ENCODE measurements at places on chromosomes 1 and 21.
A peak's percentile ranks its signal among the peaks of the same experiment; 100 is the strongest.

- no peak for DNase-seq
Observed at GRCh38 chr1:53182716-53183094, 13.9 kb upstream of the CPT2 start.

GRCh38 chr1:8767006-8767405, 50.4 kb downstream of the RERE start:
- no peak for DNase-seq

DNA sequence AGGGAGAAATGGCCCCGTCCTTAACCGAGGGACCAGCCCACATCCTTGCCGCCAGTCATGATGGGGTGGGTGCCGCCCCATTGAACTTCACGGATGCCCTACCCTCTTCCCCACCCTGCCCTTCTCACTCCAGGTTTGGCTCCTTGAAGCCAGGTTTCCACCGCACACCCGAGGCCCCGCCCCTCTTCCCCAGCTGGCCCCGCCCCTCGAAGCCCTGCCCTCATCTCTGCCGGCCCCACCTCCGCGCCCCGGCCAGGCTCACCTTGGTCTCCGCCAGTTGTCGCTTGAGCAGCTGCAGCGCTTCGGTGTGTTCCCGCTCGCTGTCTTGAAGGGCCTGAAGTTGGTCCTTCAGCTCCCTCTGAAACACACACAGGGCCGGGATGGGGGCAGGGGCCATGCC, 16.6 kb downstream of the TRIM62 start:
- no peak for DNase-seq

DNA sequence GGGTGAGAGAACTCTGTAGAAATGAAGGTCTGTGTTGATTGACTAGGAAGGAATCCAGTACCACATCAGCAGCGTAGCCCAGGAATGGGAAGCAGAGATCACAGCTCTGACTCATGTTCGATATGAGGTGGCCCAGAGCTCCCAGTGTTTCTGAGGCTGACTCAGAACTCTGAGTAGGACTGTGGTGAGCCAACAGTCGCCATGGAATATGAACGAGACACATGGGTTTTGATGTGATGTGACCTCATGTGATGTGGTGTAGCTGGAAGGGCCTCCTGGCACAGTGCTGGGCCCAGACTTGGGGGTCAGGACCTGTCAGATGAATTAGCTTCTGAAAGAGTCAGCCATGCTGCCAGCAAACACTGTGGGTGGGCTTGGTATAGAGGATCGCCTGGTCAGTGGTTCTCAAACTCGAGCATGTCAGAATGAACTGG, 237.0 kb downstream of the MRPL39 start:
- DNase-seq = peak; percentile 95

- no peak for DNase-seq
Observed at GRCh38 chr1:110890474-110891196, 17.7 kb downstream of the CD53 start.

DNA sequence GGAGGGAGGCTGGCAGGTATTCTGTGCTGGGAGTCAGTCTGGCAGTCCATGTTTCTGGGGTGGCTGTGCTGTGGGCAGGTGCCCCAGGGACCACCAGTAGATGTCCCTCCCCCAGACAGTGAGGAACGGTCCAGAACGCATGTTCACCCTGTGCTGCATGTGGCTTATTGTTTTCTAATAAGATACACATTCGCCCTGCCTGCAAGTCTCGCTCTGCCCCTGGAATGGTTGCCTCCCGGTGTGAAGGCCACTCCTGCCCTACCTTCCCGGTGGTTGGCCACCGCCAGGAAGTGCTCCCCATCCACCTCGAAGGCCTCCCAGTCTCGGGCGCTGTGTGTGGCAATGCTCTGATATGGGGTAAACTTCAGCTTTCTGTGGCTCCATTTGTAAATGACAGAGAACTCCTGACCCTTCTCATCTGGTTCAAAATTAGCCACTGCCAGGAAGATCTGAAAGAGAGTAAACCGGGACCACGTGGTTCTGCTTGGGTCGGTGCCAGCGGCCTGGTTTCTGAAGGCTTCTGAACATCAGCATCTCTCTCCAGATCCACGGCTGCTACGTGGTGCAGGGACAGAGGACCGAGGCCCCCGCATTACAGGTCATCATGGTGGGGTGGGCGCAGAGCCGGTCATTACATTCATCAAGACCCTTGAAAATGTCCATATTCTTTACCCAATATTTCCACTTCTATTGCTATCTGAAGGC, 14.5 kb downstream of the KRTAP10-1 start:
- no peak for DNase-seq

GRCh38 chr1:225866061-225866837, 15.9 kb downstream of the TMEM63A start:
- peak; percentile 75 for DNase-seq

DNA sequence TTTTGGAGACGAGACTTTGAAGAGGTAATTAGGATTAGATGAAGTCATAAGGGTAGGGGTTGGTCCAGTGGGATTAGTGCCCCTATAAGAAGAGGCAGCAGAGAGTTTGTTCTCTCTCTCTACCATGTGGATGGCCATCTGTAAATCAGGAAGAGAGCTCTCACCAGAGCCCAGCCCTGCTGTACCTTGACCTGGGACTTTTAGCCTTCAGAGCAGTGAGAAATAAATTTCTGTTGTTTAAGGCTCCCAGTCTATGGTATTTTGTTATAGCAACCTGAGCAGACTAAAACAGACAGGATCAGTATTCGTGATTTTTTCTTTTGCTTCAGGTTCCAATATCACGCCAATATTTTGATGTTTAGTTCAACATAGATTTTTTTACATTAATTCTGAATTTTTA, 30.0 kb downstream of the TBX15 start:
- DNase-seq = no peak

GRCh38 chr1:29513357-29513756, 277.0 kb downstream of the PTPRU start:
- peak; percentile 34 for DNase-seq

- no peak for DNase-seq
Observed at GRCh38 chr1:229471175-229471574, 37.0 kb downstream of the NUP133 start.

DNA sequence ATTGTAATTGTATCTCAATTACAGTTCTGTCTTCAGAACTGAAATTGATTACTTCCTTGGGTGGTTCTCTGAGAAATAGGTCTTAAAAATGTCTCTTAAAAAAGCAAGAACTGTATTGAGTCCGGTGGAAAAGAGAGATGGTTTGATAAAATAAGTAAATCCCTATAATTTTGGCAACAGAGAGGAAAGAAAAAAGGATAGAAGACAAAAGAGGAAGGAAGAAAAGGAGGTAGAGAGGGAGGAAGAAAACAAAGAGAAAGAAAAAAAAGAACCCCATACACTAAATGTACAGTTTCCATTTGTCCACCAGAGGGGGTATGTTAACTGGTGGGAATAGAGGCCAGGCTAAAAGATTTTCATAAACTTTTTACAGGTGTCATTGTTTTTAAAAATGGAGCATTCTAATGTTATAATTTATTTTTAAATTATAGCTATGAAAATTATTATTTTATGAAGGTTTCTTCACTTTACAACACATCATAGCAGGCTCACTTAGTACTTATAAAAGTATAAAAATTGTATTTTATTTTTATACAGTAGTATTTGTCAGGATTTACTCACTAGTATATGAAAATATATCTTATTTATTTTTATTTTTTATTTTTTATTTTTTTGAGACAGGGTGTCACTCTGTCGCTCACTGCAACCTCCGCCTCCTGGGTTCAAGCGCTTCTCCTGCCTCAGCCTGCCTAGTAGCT, 2.1 kb upstream of the UBE2T start:
- peak; percentile 36 for DNase-seq

- DNase-seq = no peak
Observed at GRCh38 chr1:13731897-13732296, 31.9 kb downstream of the PRDM2 start.
